ENCODE measurements at places on chromosomes 6 and 20.

GRCh38 chr6:114144887-114145851 lies 174.2 kb upstream of the HDAC2 start:
- DNase-seq = no peak

GRCh38 chr20:33645396-33645795 lies 16.7 kb upstream of the C20orf144 start:
- no peak for DNase-seq

DNA sequence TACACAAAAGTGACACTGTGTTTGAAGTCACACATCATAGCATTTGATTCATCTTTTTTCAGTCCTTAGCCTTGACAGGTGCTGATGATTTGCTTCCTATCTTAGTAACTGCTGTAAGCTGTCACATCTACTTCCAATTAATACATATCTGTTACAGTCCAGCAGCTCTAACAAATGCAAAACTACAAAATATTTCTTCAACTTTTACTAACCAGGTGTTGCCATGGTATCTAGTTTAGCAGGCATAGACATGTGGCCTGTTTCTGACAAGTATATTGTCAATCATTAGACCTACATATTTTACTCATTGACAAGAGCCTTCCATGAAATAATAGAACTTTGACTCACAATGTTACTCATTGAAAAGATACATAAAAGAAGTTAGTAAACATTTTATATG lies 1159.7 kb downstream of the GRIK2 start:
- no peak for DNase-seq

GRCh38 chr6:119318176-119318575 lies 31.4 kb downstream of the MAN1A1 start:
- DNase-seq = no peak

GRCh38 chr20:34978092-34978744 lies 22.6 kb downstream of the MYH7B start:
- DNase-seq = no peak

DNA sequence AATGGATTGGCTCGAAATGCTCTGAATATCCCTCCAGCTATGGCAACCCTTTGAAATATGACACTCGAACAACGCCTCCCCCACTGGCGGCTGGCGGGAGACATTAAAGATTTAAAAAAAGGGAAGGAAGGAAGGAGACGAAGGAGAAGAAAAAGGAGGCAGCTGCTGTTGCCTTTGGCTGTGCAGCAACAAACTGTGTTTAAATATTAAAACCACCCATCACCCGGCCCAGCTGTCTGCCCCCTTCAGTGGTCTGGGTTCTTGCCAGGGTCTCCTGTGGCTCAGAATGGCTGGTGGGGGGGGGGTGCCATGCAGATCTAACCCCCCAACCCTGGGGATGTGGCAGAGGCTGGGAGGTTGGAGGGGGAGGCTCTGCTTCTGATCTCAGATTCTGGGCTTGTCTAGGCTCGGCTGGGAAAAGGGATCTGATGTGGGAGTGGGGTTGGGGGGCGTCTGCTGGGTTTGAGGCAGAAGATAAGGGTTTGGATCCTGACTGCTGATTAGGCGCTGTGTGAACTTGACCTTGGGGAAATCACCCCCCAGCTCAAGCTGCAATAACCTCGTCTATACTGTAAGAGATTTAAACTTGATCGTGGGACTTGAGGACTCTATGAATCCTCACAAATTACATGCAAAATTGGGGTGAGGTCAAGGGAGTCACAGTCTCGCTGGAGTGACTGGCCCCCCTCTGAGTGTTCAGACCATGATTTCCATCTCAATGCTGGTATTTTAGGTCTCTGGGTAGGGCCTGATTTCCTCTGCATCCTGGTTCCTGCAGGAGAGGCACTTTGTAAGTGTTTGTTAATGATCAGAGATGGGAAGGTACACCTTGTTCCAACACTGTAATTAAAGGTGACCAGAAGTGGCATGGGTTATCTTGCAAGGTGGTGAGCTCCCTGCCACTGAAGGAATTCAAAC lies 40.3 kb upstream of the BLCAP start:
- peak; percentile 88 for DNase-seq

DNA sequence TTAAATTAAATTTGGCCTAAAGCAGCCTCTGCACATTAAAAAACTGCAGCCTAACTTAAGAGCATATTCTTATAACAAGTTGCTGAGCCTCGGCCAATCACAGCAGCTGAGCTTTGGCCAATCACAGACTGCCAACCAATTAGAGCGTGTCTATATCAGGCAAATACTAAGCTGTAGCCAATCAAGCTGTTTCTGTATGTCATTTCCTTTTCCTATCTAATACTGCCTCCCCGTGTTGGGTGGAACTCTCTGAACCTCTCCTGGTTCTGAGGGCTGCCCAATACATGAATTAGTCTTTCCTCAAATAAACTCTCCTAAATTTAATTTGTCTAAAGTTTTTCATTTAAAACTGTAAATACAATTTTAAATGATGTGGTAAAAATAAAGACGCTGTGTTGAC lies 3.9 kb upstream of the TMEM244 start:
- no peak for DNase-seq

DNA sequence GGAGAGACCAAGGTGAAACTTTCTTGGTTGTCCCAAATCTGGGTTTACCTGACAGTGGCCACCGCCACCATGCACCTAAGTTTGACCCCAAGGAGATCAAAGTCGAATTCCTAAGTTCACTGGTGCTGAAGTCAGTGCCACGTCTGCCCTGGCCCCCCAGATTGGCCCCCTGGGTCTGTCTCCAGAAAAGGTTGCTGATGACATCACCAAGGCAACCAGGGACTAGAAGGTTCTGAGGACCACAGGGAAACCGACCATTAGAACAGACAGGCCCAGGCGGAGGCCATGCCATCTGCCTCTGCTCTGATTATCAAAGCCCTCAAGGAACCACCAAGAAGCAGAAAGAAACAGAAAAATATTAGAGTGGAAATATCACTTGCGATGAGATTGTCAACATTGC lies 91.2 kb downstream of the DLL1 start:
- no peak for DNase-seq

DNA sequence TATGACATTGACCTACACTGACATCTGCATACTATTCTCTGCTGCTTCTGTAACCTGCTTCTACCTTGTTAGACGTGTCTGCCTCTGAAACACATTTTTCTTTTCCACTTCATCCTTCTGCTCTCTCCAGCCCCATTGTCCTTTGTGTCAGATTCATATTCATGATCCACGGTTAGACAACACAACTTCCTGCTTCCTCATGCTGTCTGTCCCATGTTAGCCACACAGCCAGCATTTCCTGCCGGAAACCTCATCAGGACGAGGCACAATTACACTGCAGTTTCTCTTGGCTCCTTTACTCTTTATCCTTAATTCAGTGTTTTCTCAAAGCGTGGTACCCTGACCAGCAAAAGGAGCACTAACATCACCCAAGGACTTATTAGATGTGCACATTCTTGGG lies 150.2 kb downstream of the TBC1D7 start:
- peak; percentile 55 for DNase-seq

DNA sequence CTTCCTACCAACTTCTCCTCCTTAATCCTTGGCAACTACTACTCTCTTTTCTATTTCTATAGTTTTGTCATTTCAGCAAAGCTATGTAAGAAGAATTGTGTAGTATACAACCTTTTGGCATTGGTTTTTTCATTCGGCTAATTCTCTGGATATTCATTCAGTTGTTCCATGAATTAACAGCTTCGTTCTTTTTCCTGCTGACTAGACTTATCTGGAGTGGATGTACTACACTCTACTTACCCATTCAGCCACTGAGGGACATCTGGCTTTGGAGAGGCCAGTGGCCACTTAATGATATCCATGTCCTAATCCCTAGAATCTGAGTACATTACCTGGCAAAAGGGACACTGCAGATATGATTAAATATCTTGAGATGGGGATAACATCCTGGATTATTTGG lies 623.9 kb downstream of the DOK5 start:
- DNase-seq = no peak

DNA sequence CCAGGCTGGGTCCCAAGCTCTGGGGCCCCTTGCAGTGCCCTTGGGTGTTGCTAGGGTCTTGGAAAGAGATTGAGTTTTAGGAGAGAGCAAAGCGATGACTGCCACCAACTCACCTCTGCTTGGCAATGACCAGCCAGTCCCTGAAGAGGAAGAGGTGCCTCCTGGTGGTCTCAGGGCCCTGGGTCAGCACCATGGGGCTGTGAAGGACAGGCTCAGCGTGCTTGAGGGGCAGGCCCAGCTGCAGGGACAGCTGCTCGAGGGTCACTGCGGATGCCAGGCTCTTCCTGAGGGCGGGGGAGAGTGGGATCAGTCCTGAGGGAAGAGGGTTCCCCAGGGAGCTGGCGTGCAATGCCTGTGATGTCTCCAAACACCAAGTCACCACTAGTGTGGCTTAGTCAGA lies 50.8 kb upstream of the TAGAP start:
- DNase-seq = no peak

DNA sequence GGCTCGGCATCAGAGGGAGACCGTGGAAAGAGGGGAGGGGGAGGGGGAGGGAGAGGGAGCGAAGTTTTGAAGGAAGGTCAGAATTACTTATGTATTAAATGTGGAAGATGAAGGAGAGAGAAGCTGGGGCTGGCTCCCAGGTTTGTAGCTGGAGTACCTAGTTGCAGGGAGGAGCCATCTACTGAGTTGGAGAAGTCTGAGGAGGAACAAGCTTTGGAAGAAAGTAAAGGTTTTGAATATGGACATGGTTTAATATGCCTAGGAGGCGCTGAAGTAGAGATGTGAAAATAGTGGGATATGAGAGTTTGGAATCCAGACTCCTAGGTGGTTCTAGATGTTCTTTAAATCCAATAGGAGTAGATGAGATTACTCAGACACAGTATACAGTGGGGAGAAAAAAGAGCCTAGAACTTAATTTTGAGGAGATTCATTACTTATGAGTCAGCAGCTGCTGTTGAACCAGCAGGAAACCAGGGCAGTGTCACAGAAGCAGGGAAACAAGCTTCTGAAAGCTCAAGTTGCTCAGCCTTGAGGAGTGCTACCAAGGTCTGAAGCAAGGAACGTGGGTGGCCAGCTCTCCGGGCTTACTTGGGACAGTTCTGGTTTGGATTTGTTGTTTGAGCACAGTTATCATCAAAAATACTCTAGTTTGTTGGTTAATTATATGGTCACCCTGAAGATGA lies 149.3 kb downstream of the UTRN start:
- DNase-seq = no peak

GRCh38 chr6:53532942-53533341 lies 12.0 kb downstream of the GCLC start:
- no peak for DNase-seq

Data from KBM-7 (cell line).